ENCODE measurements at places on chromosomes 16 and 17. TPM values are rescaled to one million over a fixed set of nuclear protein-coding genes. Genes with fewer than 3 reads are reported as not detected.

The GALR2 gene
- not detected for total RNA-seq

The ATP2C2 gene
- not detected for total RNA-seq

The FOXL1 gene
- 25.2 TPM for total RNA-seq

The GNAO1 gene
- not detected for total RNA-seq

The COPZ2 gene
- total RNA-seq: 296 TPM

The FAHD1 gene
- 33.5 TPM for total RNA-seq

The SRL gene
- total RNA-seq: not detected

The NLRC3 gene
- total RNA-seq: not detected

The TUBB3 gene
- total RNA-seq: 207 TPM

The CCDC144A gene
- 0.46 TPM for total RNA-seq

The SHPK gene
- 10.5 TPM for total RNA-seq

The MT1B gene
- total RNA-seq: not detected

The ZFP3 gene
- total RNA-seq: 0.03 TPM

The KRT10 gene
- 44.7 TPM for total RNA-seq
